ENCODE measurements at places on chromosomes 5 and 9.
A peak's percentile ranks its signal among the peaks of the same experiment; 100 is the strongest.

- DNase-seq: no peak
These were observed 4.2 kb downstream of the DHX29 start for GRCh38 chr5:55303238-55303690.

DNA sequence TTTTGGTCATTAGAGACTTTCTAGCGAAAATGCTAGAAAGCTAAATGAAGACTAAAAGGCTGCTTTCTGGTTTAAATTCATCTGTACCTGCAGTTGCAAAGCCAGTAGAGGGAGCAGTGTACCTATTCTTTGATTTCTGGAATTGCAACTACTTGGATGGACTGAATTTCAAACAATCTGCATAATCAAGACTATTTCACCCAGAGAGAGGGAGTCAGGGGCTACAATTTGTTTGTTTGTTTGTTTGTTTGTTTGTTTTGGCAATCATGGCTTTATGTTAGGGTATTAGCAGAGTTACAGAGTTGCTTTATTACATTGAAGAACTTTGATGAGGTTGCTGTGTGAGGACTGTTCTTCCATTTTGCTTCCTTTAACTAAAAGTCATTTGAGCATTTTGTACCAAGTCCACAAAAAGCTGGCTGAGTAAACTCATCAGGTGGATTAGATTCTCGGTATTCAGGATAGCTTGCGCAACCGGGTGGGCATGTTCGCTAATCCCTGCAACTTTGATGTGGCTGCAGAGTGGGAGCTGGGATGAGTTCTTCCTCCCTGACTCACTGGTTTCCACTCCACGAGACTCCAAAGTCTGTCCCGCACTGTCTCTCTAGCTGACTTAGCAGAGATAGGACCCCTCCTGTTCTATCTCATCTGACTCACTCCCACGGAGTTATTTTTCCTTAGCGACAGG is 80.0 kb upstream of the TUT7 start:
- DNase-seq: no peak

DNA sequence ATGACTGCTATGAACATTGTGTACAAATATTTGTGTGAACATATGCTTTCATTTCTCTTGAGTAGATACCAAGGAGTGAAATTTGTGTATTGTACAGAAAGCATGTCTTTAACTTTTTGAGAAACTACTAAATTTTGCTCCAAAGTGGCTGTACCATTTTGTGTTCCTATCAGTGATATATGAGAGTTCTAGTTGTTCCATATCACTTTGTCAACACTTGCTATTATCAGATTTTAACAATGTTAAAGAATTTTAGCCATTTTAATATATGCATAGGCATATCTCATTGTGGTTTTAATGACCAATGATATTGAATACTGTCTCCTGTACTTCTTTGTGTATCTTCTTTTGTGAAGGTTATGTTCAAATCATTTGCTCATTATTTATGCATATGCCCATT is 142.9 kb upstream of the NR3C1 start:
- DNase-seq: no peak

DNA sequence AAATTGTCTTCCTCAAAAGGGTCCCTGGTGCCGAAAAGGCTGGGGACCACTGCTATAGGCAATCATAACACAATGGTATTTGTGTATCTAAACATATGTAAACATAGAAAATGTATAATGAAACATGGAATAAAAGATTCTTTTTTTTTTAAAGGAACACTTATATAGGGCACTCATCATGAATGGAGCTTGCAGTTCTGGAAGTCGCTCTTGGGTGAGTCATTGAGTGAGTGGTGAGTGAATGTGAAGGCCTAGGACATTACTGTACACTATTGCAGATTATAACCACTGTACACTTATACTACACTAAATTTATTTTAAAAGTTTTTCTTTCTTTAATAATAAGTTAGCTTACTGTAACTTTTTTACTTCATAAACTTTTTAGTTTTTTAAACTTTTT is 176.4 kb downstream of the ARRDC3 start:
- DNase-seq: no peak

DNA sequence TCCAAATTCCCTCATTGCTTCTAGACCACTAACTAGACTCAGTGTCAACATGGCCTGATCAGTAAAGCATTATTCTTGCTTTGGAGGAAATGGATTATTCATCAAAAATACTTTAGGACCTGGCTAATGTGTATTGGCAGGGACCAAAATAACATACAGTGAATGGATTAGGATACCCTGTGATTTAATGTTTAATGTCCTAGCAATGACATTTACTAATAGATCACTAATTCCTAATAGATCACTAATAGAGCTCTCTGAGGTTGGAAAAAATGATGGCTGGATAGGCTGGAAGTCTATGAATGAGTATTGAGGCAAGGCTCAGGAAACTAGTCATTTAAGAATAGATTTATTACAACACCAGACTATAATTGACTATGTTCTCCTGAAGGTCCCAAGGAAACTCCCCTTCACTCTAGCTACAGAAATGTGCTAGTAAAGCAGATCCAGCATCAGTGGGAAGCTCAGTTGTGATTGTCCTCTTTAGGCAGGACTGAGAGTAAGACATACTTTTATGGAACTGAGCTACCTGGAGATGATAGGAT is 46.1 kb upstream of the CHSY3 start:
- DNase-seq: no peak

DNA sequence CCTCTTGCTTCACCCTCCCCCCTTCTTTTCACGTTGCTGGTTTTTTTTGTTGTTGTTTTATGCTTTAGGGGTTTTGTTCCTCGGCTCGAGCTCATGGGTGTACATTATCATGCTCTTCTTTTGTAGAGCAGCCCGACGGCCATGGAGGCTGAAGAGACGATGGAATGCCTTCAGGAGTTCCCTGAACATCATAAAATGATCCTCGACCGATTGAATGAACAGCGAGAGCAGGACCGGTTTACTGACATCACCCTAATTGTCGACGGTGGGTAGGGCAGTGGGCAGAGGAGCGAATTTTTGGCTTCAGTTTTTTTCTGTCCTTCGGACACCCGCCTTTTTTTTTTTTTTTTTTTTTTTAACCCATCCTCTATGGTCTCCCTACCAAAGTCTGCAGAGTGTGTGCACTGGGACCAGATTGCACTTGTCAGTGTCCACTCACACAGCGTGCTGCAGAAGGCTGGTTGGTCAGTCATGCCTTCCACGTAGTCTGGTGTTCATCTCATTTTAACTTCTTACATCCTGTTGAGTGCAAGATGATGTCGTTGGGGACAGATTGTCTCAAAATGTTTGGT is 1.3 kb downstream of the ZNF131 start:
- DNase-seq: peak; percentile 12

DNA sequence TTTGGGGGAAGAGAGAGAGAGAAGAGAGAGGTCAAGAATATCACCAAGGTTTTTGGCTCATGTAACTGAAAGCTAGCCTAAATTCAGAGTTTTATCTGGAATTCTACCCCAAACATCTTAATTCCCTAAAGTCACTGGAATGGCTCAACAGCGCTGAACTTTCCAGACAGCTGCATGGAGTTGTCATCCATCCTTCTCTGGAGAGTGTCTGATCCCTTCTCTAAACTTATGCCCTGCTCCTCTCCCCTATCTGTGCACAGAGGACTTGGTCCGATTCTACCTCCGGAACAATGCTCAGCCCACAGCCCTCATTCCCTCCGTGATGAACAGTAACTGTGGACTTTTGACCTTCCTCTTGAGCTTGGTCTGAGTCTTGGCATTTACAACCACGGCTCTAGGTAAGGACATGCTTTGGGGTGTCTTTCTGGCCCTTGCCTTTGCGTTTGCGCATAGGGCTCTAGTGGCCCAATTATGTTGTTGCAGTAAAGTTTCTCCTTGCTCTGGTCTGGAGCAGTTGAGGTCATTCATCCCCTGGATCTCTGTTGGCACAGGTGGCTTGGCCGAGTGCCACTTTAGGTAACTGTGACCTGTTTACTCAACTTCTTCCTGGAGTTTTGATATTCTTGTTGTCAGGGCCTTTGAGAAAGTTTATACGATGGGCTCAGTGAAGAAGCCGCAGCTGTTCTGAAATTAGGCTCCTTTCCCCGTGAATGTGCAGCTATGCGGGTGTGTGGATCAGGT is 18.3 kb upstream of the CD180 start:
- no peak for DNase-seq

GRCh38 chr9:110444911-110445310 is 107.2 kb upstream of the TXNDC8 start:
- DNase-seq: no peak

- DNase-seq: no peak
These were observed 29.3 kb upstream of the SELENOP start for GRCh38 chr5:42840842-42841567.

DNA sequence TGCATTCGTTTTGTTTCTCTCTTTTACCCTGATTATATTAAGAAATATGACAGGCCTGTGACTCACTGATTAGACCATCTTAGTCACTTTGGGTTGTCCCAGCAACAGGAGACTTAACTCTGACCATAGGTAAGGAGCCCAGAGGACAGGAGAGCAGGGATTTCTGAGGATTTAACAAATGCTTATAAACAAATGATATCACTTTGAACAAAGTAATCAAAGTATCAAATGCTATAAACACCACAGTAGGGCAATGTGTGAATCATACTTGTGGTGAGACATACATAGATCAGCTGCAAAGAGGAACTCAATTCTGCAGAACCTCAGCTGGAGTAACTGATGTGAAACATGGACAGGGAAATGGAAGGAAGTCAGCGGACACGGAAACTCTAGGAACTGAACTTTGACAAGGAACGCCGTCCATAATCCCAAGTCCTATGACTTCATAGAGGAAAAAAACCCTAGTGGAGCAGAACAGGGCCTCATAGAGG is 190.6 kb upstream of the MSX2 start:
- DNase-seq: no peak

GRCh38 chr9:82996941-82997340 is 66.0 kb downstream of the RASEF start:
- DNase-seq: no peak

DNA sequence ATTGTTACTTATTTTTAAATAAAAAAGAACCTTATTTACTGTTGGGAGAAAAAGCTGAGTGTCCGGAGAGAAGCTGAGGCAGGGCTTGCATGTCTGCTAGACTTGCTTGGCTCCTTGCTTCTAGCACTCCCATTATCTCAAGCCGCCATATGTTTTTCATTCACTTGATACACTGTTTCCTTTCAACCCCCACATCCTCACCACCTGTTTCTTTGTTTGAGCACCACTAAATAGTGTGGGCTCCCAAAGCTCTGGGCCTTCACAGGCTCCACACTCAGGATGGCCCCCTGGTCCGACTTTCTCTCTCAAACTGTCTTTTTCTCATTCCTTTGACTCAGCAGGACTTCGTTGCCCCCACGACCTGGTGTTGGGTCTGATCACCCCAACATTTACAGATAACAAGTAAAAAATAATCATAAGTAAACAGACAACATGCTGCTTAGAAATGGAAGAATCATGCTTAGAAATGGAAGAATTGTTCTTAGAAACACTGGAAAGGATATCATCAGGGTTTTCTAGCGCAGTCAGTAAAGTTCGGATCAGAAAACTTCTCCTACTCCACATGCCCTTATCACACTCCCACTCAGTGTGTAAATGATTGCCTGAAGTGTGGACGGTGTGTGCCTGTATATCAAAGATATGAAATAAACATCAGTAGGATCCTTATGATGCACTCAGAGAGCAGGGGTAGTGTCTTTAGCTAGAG is 58.5 kb downstream of the APTX start:
- DNase-seq: no peak

DNA sequence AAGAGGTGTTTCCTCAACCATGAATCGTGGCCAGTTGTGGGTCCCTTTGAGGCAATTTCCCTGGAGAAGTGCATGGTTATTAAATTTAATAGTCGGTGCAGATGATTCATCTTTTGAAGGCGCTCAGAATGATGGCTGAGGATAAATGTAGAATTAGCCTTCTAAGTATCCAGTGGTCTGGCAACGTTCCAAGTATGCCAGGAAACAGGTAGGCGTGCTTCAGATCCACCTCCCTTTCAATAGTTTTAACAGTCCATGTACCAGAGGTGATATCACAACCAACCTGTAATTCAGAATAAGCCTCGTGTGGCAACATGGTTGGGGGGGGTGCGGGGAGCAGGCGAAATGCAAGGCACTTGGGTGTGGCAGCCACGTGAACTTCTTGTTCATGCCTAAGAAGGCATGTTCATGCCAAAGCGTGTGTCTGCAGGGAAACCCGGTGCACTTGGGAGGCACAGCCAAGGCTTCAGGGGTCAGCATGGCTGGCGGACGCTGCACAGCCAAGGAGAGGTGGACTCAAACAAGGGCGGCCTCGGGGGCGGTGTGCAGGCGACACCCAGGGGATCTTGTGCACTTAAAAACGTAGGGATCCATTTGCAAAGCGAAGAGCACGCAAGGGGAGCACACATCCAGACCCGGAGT is 5.2 kb upstream of the NKD2 start:
- peak; percentile 19 for DNase-seq

DNA sequence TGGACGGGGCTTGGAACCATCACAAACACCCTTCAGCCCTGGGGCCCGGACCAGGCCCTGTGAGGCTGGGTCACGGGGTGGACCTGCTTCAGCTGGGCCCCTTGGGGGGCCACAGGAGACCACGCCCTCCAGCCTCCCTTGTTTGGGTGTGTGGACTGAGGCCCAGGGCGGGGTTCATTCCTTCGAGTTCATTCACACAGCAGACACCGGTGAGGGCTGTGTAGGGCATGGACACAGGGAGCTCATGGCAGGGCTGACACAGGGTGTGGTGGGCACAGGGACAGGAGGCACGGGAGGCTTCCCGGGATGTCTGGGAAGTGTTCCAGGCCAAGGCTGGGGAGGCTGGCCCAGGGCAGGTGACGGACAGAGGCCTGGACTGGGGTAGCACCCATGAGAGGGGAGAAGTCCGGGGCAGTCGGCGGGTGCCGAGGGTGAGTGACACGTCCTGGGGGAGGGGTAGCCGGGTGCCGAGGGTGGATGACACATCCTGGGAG is 8.9 kb downstream of the DNLZ start:
- DNase-seq: no peak

GRCh38 chr9:31100311-31100710 is 1284.1 kb upstream of the ACO1 start:
- DNase-seq: no peak

GRCh38 chr5:79436224-79436623 is 77.7 kb downstream of the HOMER1 start:
- no peak for DNase-seq

GRCh38 chr5:94793816-94794198 is 175.3 kb downstream of the SLF1 start:
- no peak for DNase-seq

- no peak for DNase-seq
These were observed 526.2 kb upstream of the CDH6 start for GRCh38 chr5:30667293-30667692.

DNA sequence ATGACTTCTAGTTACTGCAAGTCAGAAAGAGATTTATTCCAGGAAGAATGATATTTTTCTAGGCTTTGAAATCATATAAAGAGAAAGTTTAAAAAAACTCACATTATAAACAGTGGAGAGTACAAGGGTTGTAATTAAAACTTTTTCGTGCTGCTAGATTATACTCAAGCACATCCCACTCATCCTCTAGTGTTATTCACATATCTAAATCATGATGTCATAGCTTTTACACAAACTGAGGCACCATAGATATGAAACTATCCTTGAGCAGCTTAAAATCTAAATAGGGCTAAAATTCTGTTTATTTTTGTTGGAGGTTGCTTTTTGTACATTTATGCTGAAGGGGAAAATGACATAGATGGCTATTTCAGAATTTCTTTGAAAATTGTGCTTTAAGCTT is 30.0 kb downstream of the TENT2 start:
- no peak for DNase-seq

- no peak for DNase-seq
These were observed 132.0 kb upstream of the WWC1 start for GRCh38 chr5:168159425-168159824.

GRCh38 chr5:9888501-9888901 is 258.4 kb upstream of the TAS2R1 start:
- no peak for DNase-seq

- no peak for DNase-seq
These were observed 339.0 kb upstream of the KIF2A start for GRCh38 chr5:61966997-61967396.
